ENCODE measurements at places on chromosomes 7 and 10.

DNA sequence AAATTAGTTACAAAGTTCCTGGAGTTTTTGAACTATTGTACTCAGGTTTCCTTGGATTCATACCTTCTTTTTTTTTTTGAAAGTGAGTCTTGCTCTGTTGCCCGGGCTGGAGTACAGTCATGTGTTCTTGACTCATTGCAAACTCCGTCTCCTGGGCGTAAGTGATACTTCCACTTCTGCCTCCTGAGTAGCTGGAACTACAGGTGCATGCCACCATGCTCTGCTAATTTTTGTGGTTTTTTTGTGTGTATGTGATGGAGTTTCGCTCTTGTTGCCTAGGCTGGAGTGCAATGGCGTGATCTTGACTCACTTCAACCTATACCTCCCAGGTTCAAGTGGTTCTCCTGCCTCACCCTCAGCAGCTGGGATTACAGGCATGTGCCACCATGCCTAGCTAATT, 22.3 kb downstream of the MCM10 start:
- no peak for DNase-seq

DNA sequence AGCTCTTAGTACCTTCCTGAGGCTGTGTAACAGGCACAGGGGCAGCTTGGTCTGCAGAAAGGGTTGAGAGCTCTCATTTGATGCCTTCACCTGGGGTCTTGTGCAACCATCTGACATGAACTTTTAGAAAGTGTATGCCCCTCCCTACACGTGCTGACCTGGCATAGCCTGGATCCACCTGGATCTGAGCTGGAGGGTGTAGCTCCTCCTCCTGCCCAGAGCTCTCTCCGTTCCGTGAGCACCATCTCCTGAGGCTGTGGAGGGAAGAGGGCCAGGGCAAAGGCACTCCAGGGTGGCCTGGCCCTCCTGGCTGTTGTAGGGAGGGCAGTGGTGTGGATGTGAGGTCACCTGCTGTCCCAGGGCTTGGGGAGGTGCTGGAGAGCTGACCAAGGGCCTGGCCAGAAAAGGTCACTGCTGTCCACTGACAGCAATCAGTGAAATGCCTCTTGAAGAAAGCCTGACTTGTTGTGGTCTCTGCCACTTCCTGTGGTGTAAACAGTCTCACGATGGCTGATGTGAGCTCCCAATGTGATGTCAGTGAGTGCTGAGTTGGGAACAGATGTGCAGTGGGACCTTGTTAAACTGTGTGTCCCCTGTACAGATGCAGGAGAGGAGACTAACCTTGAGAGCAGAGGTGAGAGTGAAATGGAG, 23.0 kb downstream of the AMZ1 start:
- no peak for DNase-seq

DNA sequence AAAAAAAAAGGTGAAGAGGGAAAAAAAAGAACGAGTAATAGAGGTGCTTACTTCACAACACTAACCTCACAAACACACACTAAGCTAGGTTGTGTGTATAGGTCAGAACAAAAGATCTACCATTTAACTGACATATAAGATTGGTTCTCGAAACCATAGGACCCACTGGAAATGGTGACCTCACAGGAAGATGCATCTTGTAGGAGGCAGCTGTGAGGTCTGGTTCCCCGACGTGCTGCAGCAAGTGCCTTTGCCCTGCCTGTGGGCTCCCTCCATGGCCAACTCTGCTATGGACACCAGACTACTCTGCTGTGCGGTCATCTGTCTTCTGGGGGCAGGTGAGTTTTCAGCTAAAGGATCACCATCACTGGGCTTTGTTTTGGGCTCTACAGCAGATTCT, 133.8 kb upstream of the PRSS1 start:
- DNase-seq = no peak

- DNase-seq = no peak
These were observed 433.6 kb upstream of the GALNT17 start for GRCh38 chr7:70698219-70698832.

DNA sequence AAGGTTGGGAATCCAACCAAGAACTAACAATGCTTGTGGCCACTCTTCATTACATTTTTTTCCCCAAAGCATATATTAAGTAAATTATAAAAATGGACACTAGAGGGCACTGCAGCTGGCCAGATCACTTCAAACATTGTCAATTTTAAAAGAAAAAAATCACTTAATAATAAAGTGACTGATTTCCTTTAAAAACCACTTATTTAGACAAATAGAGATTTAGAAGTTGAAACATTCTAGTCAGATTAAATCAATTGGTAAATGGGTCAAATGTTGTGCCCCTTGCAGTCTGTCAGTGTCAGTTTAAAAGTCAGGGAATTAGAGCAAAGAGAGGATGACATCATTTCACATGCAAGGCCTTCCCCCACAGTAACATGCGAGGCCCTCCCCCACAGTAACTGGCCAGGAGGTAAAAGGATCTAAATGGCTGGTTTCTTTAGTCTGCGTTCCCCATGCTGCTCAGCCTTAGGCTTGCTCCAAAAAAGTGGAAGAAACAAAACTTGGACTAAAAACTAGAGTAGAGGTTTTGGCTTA, 177.9 kb downstream of the SKAP2 start:
- DNase-seq = no peak

- peak; percentile 64 for DNase-seq
These were observed 65.8 kb downstream of the STK17A start for GRCh38 chr7:43648473-43649406.

GRCh38 chr7:151168003-151168786, 701 bp upstream of the GBX1 start:
- DNase-seq = peak; percentile 74

Data from activated T-cell treated with anti-CD3 and anti-CD28 coated beads, Interleukin-2, amount 50 U/mL, for 1 hour (primary cell).